ENCODE measurements at places on chromosomes 3 and 15.

DNA sequence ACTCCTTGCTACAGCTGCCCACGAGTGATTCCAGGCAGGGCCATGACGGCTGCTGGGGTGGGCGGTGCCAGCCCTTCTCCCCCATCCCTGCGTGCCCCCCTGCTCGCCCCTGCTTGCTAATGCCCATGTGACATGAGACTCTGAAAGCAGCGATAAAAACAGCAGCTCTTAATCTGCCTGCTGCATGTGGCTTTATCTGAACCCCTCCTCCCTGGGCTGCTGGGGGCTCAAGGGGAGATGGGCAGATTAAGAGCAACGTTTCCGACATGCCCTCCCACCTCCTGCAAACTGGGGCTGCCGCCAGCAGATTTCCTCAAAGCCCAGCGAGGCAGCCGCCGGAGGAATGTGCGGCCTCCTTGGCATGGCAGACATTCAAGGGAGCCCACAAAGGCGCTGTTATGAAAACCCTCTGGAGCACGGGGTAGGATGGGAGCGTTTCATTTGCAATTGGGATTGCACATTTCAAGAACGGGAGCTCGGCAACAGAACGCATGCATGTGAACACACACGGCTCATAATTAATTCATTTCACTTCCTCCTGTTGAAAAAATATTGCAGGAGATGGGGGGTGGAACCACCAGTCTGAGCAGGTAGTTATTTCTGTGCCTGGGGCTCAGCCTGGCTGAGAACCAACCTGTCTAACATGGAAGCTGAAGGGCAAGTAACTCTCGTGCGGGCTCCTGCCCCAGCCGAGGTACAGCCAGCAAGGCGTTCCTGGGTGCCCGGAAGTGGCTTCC lies 504.2 kb upstream of the PROK2 start:
- no peak for DNase-seq

- no peak for DNase-seq
Measured at GRCh38 chr15:98802187-98802586, 153.8 kb downstream of the IGF1R start.

DNA sequence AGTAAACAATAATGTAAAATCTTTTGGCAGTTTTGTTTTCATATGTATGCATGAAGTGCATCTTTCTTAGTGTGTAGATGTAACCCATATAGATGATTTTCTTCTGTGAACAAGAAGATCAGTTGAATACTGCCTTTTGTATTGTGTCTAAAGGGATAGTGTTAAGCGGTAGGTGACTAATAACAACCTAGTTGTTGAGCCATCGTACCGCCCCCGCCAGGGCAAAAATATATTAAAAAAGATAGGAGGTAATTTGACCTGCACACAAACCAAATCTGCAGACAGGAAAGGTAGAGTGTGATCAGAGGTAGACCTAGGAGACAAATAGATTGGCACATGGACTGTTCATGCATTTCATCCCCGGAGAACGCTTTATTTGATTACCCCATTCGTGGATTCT lies 3.3 kb upstream of the GMNC start:
- DNase-seq = no peak

GRCh38 chr3:122183521-122183892 lies at the start of gene CASR:
TSS of gene CASR (plus strand) at chr3:122183668. CDS start at chr3:122254190, 70,522 bp downstream.
- DNase-seq = no peak

DNA sequence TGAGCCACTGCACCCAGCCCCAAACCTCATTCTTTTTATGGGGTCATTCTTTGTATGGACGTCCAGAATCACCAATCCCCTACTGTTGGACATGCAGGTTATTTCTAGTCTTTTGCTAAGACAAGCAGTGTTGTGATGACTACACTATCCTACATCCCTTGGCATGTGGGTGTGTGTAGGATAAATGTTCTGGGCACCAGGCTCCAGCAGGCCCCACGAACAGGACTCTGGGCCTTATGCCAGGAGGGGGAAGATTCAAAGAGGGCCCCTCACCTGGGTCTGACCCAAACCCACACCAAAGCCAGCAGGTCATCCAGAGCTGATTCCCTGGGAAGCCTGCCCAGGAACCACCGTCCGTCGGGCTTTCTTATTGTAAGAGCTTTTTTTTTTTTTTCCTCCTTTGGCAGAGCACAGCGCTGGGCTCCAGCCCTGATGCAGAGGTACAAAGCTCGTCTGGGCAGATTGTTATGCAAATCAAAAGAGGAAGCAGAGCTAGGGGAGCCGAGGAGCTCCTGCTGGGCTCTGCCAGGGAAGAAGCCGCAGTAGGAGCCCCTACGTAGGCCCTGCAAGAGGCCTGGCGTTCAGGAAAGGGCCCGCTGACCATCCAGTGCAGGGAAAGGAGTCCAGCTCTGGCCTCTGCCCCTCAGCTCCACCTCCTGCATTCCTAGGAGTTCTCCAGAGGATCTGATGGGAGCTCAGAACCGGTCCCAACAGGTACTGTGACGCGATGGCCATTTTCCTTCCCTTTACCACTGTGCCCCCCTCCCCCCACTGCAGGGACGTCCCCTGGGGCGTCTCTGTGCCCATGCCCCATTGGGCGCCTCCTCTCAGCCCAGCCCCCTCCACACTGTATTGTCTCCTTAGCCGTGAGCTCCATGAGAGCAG lies 29.0 kb upstream of the FURIN start:
- DNase-seq = no peak

- DNase-seq = no peak
Measured at GRCh38 chr3:164927728-164928127, 150.6 kb downstream of the SI start.

DNA sequence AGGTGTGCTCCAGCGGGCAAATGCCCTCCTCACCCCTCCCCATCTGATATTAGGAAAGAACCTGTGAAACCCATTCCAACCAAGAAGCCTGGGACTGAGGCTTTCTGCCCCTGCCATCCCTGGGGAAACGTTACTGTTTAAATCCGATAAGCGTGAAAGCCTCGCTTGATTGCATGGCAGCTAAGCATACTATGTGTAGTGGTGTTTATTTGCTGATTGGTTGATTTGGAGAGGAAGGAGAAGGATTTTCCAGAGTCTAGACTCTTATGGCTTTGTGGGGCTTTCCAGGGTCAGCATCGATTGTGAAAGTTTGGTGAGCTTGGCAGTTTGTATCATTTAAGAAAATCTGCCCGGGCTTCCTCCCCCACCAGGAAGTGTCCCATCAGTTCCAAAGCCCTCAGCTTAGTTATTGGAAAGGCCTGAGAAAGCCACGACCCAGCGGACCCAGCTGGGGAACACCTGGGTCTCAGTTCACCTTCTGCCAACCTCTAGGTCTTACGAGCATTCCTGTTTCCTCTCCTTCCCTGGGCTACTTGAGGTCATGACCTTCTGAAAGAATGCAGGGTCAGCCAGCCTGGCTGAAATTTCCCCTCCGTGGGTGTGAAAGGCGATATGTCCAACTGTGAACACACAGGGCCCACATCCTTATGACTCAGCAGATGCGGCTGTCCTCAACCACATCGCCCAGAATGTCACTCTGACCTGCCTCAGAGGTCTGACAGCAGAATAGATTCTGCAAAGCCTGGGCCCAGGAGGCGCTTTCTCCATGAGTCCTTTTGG lies 62.8 kb upstream of the HERC1 start:
- DNase-seq = no peak

GRCh38 chr3:108073764-108074431 lies 16.9 kb downstream of the CD47 start:
- no peak for DNase-seq

- DNase-seq = no peak
Measured at GRCh38 chr15:53414167-53414566, 345.3 kb downstream of the WDR72 start.

GRCh38 chr15:56987286-56987685 lies 68.8 kb downstream of the TCF12 start:
- DNase-seq = no peak

DNA sequence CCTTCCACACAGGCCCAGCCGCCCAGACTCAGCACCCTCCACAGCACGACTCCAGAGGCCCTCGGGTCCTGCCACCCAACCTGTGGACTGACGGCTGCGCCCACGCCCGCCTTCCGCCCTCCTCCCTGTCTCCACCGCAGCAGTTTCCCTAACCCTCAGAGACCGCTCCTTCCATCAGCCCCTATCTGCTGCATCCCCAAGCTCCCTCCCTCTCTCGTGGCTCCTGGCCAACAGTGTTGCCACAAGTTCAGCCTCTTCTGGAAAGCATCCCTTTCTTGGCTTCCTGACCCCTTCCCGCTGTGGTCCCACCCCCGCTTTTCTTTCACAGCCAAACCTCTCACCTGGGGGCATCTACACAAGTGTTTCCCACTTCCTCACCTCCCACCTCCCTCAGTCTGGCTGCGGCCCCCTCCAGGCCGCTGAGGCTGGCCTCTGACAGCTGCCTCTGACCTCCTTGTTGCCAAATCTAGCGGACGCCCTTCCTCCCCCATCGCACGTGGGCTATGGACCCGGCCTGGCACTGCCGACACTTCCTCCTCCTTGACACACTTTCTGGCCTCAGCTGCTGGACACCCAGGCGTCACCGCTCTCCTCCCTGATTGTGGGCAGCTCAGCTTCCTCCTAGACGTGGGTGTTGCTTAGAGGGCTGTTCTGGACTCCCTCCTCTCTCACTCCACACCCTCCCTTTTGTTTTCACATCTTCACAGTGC lies 168.8 kb upstream of the TLE3 start:
- no peak for DNase-seq

DNA sequence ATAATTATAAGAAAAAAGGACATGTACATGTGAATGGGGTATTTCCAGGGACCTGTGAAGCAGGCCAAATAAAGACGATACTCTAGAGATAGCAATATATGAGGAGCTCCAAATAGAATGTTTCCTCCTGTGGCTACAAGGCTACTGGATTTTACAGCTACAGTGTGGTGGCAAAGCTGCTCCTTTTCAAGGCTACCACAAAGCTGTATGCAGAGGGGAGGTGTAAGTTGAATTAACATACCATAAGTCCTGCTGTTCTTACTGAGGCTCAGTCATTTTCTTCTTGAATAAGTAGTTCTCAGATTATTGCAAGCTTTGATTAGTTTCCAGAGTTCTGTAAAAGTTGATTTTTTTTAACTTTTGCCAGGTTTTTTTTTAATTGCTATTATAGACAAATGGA lies 1184.6 kb upstream of the EPHA6 start:
- no peak for DNase-seq

All from stimulated activated CD8-positive, alpha-beta memory T cell treated with anti-CD3 and anti-CD28 coated beads, Interleukin-15, amount 100 ng/mL, for 1 hour (primary cell).